ENCODE measurements at places on chromosomes 16 and 17. TPM values are rescaled to one million over a fixed set of nuclear protein-coding genes. Genes with fewer than 3 reads are reported as not detected.

The TBX2 gene
- 49.5 TPM for total RNA-seq

DNA sequence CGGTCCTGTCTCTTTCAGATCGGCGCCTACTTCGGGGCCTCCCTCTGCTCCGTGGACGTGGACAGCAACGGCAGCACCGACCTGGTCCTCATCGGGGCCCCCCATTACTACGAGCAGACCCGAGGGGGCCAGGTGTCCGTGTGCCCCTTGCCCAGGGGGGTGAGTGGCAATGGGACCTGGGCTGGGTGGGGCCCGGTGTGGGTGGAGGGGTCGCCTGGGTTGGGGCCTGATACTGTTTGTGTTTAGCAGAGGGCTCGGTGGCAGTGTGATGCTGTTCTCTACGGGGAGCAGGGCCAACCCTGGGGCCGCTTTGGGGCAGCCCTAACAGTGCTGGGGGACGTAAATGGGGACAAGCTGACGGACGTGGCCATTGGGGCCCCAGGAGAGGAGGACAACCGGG lies 37.7 kb downstream of the ITGAM start:
- no peaks in the 10 kb centered on the region for H3K36me3 ChIP-seq
- no peak for DNase-seq
- H3K27ac ChIP-seq, result no peak overlapping the region
- no peaks in the 10 kb centered on the region for H3K27me3 ChIP-seq
- no peak overlapping the region for H3K4me3 ChIP-seq

DNA sequence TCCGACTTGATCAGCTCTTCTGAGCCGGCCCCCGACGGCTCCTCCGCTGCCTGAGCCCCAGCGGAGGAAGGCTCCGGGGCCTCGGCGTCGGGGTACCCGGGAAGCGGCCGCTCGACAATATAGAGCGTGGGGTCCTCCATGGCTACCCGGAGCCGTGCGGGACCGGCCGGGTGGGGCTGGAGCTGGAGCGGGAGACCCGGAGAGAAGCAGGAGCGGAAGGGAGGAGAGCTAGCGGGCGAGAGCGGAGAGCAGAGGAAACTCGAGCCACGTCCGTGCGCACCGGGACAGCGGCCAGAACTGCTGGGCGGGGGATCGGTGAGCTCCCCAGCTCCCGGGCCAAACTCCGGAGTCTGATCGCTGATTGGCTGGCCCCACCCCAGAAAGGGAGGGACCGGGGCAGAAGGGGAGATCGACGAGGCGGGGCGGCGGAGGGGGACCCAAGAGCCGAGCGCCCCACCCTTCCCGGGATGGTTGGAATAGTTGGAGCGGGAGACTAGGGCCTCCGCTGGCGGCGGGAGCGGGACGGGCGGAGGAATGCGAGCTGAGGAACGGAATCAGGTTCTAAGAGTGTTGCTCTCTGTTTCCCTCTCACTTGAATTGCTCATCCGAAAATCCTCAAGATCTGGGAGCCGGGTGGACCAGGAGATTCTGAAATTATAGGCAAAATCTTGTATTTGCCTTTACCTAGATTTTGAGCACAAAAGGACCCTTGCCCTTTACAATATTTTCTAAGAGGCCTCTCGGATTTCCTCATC lies at the start of gene CAVIN1:
TSS of gene CAVIN1 (minus strand) at position 299 of the 755 bp plus-strand sequence. CDS start at position 140, 159 bp downstream.
- H3K27ac ChIP-seq, result peak within 1 kb of the TSS; percentile 99
- H3K4me3 ChIP-seq, result peak within 1 kb of the TSS; percentile 100
- peak; percentile 96 for DNase-seq
- H3K4me1 ChIP-seq, result peaks cover 20% of the 10 kb centered on the region
- no peaks in the 10 kb centered on the region for H3K36me3 ChIP-seq

The TBC1D3E gene
- total RNA-seq, result not detected

- H3K27ac ChIP-seq, result no peak overlapping the region
- no peaks in the 10 kb centered on the region for H3K27me3 ChIP-seq
- H3K36me3 ChIP-seq, result no peaks in the 10 kb centered on the region
- no peak for DNase-seq
- H3K4me1 ChIP-seq, result no peaks in the 10 kb centered on the region
- H3K4me3 ChIP-seq, result no peak overlapping the region
Measured at GRCh38 chr17:75535119-75535537, 9.6 kb downstream of the LLGL2 start.

The SP6 gene
- not detected for total RNA-seq

- H3K27ac ChIP-seq, result no peak overlapping the region
- no peaks in the 10 kb centered on the region for H3K36me3 ChIP-seq
- no peaks in the 10 kb centered on the region for H3K27me3 ChIP-seq
- H3K4me3 ChIP-seq, result no peak overlapping the region
Measured at GRCh38 chr17:64994781-64995538, 61.6 kb downstream of the GNA13 start.

- no peaks in the 10 kb centered on the region for H3K36me3 ChIP-seq
- H3K4me1 ChIP-seq, result no peaks in the 10 kb centered on the region
- H3K27me3 ChIP-seq, result no peaks in the 10 kb centered on the region
- no peak for DNase-seq
Measured at GRCh38 chr16:71338632-71339031, 19.9 kb upstream of the CALB2 start.

DNA sequence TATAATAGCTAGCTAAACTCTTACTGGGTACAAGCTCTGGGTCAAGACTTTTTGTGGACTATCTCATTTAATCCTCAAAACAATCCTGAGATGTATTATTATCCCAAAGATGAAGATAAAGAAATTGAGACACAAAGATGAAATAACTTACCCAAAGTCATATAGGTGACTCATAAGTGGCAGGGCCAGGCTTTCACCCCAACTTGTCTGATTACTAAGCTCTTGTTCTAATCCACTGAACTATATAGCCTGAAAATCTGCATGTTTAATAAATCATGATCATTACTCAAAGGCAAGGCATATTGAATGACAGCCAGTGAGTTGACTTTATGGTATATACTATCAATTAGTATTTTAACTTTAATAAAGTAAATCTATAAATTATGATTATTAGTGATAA lies 77.4 kb downstream of the SKAP1 start:
- H3K36me3 ChIP-seq, result no peaks in the 10 kb centered on the region
- H3K27ac ChIP-seq, result no peak overlapping the region
- no peaks in the 10 kb centered on the region for H3K4me1 ChIP-seq
- no peak for DNase-seq
- H3K27me3 ChIP-seq, result no peaks in the 10 kb centered on the region

DNA sequence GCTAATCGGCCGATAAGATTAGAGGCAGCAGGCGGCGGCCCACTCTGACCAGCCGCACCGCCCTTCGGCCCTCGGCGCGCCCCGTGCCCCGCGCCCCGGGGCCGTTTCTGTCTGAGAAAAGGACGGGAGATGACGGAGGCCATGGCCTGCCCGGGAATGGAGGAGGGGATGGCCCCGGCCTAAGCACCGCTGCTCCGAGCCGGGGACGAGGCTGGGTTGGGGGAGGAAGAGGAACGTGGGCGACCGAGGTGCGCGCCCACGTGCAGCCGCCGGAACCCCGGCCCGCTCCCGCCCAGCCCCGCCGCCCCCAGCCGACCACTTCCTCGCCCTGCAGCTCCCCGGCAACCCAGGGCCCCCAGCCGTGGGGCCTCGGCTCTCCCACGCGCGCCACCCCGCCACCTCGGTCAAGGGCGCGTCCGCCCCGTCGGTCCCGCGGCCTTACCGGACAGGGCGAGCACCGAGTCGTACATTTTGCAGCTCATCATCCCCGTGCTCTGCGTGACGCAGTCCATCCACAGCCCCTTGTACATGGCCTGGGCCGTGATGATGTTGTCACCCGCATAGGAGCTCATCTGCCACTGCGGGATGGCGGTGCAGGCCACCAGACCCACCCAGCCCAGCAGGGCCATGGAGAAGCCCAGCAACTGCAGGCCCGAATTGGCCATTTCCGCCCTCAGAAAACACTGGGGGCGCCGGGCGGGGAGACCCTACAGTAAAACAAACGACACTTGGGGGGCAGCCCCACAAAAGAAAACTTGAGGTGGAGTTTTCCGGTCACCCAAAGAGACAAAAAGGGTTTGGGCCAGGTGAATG lies 693 bp downstream of the CLDN7 start:
- no peak for DNase-seq
- peaks cover 15% of the 10 kb centered on the region for H3K36me3 ChIP-seq
- peak overlapping the region; percentile 75 for H3K4me3 ChIP-seq
- peaks cover 12% of the 10 kb centered on the region for H3K27me3 ChIP-seq

GRCh38 chr16:80317599-80318037 lies 223.2 kb upstream of the DYNLRB2 start:
- no peaks in the 10 kb centered on the region for H3K4me1 ChIP-seq
- H3K27ac ChIP-seq, result no peak overlapping the region
- no peak for DNase-seq
- H3K4me3 ChIP-seq, result no peak overlapping the region
- H3K36me3 ChIP-seq, result no peaks in the 10 kb centered on the region

DNA sequence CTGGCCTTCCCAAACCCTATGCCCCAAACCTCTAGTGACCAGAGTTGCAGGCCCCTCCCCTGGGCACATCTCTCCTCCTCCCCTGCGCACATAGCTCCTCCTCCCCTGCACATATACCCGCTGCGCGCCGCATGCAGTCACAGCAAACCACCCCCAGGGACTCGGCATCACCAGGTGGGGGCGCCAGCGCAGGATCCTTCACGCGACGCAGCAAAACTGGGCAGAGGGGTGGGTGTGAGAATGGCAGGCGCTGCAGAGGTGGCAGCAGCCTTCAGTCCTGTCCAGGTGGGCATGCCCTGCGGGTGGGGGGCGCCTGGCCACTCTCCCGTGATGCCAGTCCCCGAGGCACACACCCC lies 5.6 kb downstream of the CORO6 start:
- H3K4me1 ChIP-seq, result peaks cover 88% of the 10 kb centered on the region
- no peak for DNase-seq
- no peak overlapping the region for H3K27ac ChIP-seq
- peak overlapping the region; percentile 70 for H3K4me3 ChIP-seq
- H3K36me3 ChIP-seq, result no peaks in the 10 kb centered on the region

The EVI2A gene
- 7.6 TPM for total RNA-seq

- no peaks in the 10 kb centered on the region for H3K4me1 ChIP-seq
- no peak for DNase-seq
- H3K36me3 ChIP-seq, result no peaks in the 10 kb centered on the region
- no peak overlapping the region for H3K27ac ChIP-seq
Measured at GRCh38 chr17:63222655-63223054, 223.5 kb downstream of the CYB561 start.

Measured in thoracic aorta (tissue), 2 donors.